ENCODE measurements at places on chromosomes 16 and 17.

- no peak for DNase-seq
These were observed 106.2 kb upstream of the ZNF469 start for GRCh38 chr16:88276591-88276990.

- no peak for DNase-seq
These were observed 803 bp upstream of the TLCD2 start for GRCh38 chr17:1710807-1711553.

DNA sequence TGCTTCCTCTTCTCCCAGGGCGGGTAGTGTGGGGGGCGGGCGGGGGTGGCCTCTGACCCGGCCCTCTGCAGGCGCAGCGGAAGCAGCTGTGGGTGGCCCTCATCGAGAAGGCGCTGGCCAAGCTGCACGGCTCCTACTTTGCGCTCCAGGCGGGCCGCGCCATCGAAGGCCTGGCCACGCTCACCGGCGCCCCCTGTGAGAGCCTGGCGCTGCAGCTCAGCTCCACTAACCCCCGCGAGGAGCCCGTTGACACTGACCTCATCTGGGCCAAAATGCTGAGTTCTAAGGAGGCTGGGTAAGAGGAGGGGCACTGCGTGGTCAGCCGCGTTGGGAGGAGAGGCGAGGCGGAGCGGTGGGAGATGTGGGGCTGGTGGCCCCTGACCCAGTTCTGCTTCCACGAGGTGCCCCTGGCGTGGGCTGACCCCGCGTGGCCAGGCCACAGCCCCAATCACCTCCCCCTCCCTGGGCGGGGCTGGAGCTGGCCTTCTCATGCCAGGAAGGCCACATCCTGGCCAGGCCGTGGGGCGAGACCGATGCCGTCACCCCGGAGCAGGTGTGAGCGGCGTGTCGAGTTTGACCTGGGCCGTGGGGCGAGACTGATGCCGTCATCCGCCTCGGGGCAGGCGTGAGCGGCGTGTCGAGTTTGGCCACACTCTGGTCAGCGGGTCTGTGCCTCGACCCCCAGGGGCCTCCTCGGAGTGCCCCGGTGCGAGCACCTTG, 10.5 kb upstream of the PRR35 start:
- no peak for DNase-seq

GRCh38 chr17:60525328-60525684, 736 bp downstream of the APPBP2 start:
- no peak for DNase-seq

DNA sequence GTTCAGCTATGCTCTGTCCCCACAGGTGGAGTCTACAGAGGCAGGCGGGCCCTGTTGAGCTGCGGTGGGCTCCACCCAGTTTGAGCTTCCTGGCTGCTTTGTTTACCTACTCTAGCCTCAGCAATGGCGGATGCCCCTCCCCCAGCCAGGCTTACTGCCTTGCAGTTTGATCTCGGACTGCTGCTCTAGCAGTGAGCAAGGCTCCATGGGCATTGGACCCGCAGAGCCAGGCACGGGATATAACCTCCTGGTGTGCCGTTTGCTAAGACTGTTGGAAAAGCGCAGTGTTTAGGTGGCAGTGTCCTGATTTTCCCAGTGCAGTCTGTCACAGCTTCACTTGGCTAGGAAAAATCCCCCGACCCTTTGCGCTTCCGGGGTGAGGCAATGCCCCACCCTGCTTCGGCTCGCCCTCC, 89.1 kb downstream of the BCAS3 start:
- DNase-seq = no peak

DNA sequence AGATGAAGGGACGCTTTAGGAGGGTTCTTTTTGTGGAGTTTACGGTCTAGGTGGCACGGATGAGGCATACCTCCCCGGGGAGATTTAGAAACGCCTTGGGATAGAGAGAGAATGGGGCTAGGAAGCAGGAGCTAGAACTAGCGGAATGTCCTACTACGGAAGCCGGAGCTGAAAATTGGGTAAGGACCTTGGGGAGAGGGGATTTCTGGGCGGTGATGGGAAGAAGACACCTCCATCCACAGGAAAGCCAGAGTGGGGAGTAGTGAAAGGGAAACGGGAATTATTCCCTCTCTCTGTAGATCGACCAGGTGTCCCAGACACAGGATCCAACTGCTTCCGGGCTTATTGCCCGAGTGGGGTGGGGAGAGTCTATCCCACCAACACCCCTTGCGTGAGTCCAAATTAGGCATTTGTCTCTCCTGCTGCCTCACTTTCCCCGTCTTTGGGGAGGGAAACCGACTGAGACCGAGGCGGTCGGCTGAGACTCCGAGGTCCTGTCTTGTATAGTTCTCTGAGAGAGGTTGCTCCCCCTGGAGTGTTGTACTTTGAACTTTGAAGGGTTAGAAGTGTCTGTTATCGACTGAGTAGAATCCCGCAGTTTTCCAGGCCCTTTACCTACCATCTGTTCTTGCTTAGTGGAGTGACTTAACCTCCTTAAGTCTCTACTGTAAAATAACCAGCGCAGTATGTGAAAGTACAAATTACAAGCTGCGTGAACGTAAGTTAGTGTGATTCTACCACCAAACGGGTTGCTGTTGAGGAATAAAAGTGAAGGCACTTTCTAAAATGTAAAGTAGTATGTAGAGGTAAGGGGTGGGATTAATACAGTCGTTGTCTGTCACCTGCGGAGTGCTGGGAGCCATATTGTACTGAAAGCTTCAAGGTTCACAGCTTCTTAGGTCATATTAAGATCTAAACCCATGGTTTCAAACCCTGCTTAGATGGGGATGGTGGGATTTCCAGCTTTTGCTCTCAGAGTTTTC, 1.0 kb downstream of the RSPRY1 start:
- no peak for DNase-seq

DNA sequence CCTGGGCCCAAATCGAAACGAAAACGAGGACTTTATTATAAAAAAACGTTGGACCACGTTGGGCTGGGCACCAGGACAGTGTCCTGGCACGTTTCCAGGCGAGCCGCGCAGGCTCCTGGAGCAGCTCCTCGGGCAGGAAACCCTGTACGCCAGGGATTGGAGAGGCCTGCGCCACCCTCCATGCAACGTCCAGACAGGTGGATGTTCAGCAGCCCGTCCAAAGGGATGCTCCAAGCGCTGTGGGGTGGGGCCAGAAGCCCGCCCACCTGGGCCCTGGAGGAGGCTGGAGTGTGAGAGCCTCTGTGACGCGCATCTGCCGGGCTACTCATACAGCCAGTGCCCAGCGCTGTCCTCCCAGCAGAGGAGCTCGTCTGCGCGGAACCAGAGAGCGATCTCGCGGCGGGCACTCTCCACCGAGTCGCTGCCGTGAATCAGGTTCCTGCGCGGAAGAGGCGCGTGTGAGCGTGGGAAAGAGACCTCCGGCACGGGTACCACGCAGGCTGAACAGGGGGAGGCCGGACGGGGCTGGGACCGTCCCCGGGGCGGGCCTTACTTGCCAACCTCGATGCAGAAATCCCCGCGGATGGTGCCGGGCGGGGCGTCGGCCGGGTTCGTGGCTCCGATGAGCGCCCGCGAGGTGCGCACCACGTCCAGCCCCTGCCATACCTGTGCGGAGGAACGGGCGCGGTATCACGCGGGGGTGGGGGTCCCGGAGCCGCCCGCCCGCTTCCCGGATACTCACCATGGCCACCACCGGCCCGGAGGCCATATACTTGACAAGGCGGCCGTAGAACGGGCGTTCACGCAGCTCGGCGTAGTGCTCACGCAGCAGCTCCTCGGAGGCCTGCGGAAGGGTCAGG, 785 bp downstream of the NME3 start:
- peak; percentile 95 for DNase-seq

GRCh38 chr17:43998552-43998951, 5.9 kb upstream of the NAGS start:
- DNase-seq = no peak

GRCh38 chr16:66551348-66551759, 1.0 kb upstream of the CKLF start:
- DNase-seq = no peak

GRCh38 chr17:18951941-18952842, at the start of gene SLC5A10:
TSS of gene SLC5A10 (plus strand) at chr17:18952165. CDS start at chr17:18952206, 41 bp downstream.
- no peak for DNase-seq

DNA sequence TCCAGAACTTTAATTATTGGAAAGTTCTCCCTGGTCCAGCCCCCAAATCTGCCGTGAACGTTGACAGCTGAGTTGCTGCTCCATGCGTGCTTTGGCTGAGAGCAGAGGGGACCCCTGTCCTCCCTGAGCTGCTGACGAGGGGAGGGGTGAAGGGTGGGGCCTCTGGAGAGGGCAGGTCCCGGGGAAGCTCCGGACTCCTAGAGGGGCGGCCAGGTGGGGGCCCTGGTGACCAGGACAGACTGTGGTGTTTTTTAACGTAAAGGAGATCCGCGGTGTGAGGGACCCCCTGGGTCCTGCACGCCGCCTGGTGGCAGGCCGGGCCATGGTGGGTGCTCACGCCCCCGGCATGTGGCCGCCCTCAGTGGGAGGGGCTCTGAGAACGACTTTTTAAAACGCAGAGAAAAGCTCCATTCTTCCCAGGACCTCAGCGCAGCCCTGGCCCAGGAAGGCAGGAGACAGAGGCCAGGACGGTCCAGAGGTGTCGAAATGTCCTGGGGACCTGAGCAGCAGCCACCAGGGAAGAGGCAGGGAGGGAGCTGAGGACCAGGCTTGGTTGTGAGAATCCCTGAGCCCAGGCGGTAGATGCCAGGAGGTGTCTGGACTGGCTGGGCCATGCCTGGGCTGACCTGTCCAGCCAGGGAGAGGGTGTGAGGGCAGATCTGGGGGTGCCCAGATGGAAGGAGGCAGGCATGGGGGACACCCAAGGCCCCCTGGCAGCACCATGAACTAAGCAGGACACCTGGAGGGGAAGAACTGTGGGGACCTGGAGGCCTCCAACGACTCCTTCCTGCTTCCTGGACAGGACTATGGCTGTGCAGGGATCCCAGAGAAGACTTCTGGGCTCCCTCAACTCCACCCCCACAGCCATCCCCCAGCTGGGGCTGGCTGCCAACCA, at the start of gene MC1R:
Gene MC1R (plus strand): TSS at position 410 of the 895 bp plus-strand sequence. CDS start 397 bp downstream, at position 807.
- no peak for DNase-seq

- no peak for DNase-seq
These were observed 62.9 kb upstream of the AMZ2 start for GRCh38 chr17:68184816-68185436.

DNA sequence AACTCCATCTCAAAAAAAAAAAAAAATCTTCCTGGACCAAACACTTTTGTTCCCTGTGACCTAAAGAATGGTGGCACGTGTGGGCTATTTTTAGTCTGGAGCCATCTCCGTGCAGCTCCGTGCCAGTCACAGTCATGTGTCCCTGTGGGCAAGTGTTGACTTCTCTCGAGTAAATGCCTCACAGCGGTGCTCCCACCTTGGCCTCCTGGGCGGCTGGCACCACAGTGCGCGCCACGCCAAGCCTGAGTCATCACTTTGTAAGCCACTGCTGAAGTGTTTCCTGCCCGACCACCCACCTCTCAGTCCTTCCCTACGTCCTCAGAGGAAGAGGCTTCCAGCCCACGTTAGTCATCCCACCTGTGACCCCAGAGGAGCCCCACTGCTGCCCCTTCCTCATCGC, 10.9 kb upstream of the HEXD start:
- no peak for DNase-seq

- DNase-seq = no peak
These were observed 43.6 kb upstream of the RBFOX3 start for GRCh38 chr17:79654350-79654959.

DNA sequence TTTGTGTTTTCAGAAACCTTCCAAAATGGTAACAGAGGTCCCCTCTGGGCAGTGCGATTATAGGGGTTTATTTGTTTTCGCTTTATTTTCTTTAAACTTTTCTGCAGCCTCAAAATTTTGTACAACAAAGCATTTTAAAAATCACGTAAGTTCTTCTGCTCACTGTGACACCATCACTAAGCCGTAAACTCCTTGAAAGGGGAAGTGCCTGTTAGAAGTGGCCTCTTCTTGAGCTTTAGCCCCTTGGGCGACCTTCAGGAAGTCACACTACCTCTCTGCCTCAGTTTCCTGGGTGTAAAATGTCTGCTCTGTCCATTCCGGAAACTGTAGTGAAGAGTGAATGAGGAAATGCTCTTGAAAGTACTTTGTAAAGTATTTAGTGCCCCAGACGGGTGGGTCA, 26.6 kb downstream of the ARHGAP27 start:
- DNase-seq = no peak

- DNase-seq = no peak
These were observed 36.8 kb upstream of the CES5A start for GRCh38 chr16:55912022-55912421.

GRCh38 chr17:7109461-7110322, 4.9 kb downstream of the ASGR2 start:
- no peak for DNase-seq

DNA sequence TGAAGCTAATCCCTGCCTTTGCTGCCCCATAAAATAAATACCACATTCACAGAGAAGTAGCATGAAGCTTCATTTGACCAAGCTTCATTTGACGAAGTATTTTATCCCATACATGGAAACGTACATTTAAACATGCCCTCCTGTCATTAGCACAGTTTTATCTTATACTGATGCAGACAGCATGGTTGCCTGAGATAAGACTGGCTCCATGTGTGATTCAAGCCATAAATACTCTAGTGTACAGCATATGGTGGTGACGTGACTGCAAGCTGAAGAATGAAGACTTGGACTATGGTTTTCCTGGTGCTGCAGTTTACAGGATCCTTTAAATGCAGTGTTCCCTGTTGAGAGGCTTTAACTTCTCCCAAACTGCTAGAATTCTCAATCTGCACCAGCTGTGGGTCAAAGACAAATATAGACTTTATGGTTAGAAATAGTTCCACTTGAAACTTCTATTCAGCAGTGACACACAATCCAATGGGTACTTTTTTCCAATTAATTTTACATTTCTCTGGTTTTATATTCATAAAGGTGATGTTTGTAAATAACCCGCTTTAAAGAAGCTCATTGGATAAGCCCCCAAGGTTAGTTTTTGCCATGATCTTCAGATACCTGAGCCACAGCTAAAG, 64.9 kb downstream of the CYB561 start:
- no peak for DNase-seq

- no peak for DNase-seq
These were observed 25.3 kb downstream of the CMIP start for GRCh38 chr16:81469710-81470535.

DNA sequence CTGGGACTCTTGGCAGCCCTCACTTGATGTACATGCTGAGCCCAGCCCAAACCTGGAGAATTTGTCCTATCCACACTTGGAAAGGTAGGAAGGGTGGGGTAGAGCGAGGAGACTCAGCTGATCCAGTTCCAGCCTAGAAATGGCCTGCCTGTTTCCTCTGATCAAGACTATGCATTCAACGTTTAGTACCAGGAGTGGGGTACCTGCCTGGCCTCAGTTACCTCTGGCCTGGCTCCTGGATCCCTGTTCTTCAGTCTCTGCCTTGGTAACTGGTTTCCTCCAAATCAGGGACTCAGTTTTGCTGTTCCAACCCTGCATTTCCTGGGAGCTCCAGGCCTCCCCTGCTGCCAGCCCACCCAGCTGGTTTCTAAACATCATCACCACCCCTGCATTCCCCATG, 233.5 kb downstream of the GSG1L start:
- no peak for DNase-seq

DNA sequence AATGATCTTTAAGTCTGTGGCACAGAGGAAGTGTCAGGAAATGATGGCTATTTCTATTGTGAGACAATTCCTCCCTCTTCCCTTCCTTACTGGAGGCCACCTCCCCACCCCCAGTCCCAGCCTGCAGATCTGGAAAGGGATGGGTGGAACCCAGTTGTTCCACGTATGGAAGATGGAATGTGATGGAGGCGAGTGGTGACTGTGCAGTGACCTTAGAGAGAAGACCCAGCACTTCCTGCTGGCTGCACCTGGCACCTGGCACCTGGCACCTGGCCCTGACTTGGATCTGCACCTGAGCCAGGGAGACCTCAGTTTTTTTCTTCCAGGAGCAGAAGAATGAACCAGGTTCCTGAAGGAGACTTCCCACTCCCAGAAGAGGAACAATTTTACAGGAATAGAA, 33.0 kb upstream of the TMC5 start:
- no peak for DNase-seq

All from NCI-H187 (cell line).